ENCODE measurements at places on chromosomes 4 and X.

DNA sequence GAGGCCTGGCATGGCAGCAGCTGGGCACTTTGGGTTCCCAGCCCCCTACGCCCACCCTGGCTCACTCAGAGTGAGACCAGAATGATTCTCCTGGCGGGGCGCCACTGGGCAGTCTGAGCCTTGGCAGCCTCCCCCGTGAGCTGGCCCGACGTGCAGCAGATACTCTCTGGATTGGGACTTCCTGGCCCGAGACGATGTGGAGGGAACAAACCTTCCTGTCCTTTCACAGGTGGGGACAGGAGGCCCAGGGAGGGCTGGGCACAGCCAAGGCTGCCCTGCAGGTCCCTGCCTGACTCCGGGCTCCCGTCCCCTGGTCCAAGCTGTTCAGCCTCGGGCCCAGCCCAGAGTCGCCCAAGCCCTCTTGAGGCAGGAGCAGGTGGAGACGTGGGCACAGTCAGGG lies 17.9 kb upstream of the ADD1 start:
- no peak for DNase-seq

GRCh38 chr4:110970642-110971041 lies 347.8 kb upstream of the PITX2 start:
- no peak for DNase-seq

GRCh38 chr4:658681-659667 lies 15.1 kb downstream of the ATP5ME start:
- DNase-seq, result no peak

GRCh38 chrX:65874765-65875164 lies 165.1 kb downstream of the VSIG4 start:
- DNase-seq, result no peak

DNA sequence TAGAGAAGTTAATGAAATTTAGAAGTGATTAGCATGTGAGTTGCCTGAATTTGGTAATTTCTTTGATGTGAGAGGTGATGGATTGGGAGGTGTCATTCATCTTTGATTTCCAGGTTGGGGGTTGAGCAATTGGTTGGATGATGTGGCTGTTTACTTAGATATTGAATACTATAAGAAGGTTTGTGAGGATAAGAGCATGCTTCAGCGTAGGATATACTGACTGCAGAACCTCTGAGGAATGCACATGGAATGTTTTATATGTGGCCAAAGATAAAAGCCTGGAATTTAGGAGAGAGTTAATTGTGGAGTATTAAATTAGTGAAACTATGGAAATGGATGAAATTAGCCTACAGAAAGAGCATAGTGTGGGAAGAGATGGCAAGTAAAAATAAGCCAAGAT lies 165.4 kb upstream of the MAD2L1 start:
- DNase-seq, result no peak

DNA sequence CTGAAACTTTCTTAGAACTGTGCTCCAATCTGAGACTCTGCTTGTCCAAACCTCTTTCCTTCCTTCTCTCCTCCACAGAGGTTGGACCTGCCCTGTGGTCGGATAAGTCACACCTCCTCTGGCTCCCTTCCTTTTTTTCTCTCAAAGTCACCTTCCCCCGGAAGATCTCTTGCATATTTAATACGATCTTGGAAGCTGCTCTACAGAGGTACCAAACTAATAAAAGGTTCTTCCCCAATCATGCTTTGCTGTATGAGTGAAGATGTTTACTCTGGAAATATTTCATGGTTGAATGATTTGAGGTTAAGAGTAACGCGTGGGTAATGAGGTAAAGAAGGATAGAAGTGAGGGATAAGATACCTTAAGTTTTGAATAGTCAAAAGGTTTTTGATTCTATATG lies 166.0 kb downstream of the ATG4A start:
- no peak for DNase-seq

DNA sequence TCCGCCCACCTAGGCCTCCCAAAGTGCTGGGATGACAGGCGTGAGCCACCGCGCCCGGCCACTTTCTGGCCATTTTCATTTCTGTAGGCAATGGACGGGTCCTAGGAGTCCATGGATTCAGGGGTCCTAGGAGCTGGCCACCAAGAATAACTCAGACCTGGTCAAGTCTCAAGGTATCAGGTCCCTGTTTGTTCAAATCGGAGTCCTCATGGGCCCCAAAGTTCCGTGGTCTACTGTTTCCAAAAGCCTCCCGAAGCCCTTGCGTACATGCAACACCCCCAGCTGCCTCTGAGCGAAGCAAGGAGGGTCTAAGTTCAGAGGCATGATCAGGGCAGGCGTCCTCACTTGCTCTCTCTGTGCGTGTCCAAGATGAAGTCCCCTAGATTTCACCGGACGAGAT lies 30.1 kb downstream of the P2RY8 start:
- no peak for DNase-seq

DNA sequence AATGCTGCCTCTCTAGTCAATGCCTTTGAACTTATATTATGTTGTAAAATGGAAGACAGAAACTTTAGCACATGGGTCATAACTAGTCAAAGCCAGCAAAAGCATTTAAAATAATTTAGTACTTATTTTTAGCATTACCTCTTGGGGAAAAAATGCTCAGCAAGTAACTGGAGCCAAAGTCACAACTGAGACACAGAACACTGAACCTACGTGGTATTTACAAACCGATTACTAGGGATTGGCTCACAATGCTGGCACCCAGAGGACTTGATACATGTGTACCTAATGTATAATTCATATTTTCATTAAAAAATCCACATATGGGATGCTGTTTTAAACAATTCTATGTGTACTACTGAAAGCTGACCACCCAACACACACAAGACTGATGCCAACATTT lies 38.4 kb downstream of the PHKA2 start:
- DNase-seq, result no peak

DNA sequence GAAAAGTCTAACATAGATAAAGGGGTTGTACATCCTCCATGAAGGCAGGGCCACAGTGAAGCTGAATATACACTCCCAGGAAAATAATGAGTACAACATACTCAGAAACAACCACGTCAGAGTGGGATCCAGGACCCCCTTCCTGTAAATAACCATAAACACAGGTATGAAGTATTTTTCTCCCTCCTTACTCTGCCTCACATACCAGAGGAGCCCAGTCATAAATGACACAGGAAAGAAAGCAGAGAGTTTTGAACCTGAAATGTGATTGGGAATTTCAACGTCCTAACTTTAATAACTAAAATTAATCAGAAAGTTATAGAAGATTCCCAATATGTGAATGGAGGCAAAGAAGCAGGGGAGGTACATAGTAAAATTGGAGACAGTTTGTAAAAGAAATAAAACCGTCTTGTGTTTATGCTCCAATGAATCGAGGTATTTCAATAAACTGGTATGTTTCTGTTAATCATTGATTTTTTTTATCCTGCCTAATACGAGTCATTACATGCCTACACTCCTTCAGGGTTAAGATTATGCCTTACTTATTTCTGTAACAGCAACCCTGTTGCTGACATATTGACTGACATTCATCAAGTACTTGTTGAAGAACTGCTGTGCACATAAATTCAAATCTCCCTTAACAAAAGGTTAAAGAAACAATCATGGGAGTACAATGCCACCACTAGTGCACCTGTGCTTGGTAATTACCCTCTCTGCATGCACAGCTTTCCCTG lies 431.3 kb downstream of the KCNIP4 start:
- no peak for DNase-seq

DNA sequence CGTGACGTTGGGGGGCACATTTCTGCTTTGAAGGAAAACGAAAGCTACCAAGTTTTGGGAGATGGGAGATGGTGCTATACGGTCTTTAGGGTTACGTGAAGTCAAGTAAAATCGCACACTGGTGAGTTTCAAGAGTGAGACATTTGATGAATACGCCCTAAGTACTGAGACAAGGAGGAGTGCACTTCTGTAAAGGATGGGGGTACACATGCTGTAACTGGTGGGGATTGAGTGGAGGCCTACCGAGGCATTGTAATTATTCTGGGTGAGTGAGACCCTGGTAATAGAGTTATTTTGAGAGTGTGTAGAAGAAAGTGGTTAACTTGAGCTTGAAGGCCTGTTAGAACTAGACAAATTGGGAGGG lies 536 bp downstream of the SH3BGRL start:
- no peak for DNase-seq

DNA sequence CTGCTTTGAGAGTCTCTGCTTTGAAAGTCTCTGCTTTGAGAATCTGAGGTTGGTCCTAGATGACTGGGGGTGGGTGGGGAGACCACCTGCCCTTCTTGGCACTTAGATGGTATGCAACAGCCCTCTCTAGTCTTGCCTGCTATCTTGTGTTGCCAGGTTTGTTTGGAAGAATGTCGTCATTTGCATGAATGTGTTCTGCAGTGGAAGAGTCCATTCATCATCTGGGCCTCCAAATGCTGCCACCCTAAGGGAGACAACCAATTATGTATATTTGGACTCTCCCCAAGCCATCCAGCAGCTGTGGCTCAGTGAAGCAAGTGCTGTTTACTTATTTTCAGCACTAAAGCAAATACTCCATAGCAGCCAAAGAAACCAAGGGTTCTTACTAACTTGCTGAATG lies 44.6 kb upstream of the TRPC5OS start:
- no peak for DNase-seq

- no peak for DNase-seq
These were observed 180.2 kb downstream of the ARAP2 start for GRCh38 chr4:36064117-36064516.

DNA sequence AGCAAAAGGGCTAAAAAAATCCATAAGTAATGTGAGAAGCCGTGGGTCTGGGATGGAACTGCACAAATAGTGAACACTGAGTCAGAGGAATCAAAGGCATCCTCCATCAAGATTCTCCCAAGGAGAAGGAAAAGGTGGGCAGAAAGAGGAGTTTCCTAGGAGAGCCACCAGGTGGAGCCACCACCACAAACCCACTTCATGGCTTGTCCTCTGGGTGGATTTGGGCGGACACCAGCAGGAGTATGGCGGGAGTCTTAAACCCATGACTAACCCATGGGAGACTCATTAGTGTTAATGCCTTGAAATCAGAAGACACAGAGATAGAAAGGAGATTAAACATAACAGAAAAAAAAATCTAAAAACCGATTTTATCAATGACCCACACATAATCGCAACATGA lies 147.7 kb downstream of the SH3KBP1 start:
- peak; percentile 27 for DNase-seq

DNA sequence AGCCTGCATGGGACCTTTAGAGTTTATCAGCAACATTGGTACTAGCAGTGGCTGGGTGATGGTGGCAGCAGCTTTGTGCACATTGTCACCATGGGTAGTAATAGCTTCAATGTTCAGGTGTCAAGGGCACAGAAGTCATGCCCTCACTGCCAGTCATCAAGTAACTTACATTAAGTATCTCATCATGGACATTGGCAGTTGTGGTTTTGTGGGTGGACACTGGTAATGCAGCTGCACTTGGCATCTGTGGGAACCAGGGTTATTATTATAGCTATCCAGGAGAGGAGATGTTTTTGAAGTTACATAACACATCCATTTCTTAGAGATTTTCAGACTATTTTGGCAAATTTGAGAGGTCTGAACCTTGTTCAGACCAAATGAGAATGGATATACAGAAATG lies 243.2 kb upstream of the NOCT start:
- no peak for DNase-seq

GRCh38 chrX:53714580-53715345 lies 28.2 kb upstream of the HUWE1 start:
- DNase-seq, result peak; percentile 44

- no peak for DNase-seq
These were observed 750.5 kb upstream of the POU3F4 start for GRCh38 chrX:82757614-82758013.

All from stimulated activated CD4-positive, alpha-beta T cell treated with anti-CD3 and anti-CD28 coated beads, Interleukin-12 subunit alpha, Interleukin-12 subunit beta, amount 100 ng/mL, for 4 hours (primary cell).